ENCODE measurements at places on chromosomes 16 and 17.

GRCh38 chr16:275041-275641, 603 bp downstream of the RGS11 start:
- no peak for DNase-seq

GRCh38 chr17:48549914-48550501, 5.1 kb upstream of the HOXB2 start:
- no peak for DNase-seq

DNA sequence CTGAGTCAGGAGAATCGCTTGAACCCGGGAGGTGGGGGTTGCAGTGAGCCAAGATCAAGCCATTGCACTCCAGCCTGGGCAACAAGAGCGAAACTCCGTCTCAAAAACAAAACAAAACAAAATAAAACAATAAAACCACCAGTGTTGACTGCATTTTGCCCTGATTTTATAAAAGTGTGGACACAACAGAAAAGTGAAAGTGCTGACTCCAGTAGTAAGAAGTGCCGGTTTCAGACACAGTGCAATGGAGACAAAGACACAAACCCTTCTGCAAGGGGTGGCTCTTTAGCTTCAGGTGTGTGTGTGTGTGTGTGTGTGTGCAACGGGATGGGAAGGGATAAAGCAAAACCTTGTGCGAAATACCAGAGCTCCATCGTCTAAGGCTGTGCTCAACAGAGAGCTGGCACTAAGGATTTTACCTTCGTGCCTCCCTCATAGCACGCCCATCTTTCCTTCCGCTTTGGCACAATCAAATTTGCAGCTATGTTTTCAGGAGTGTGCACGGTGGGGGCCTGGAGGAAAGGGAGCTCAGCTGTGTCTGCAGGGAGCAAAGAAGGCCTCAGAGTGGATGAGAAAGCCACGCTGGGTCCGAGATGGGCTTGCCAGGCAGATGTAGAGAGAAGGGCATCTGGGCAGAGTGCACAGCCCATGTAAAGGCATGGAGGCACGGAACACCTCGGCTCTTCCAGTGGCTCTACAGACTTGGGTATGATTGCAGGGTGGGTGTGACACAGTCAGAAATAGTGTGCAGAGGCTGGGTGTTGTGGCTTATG, 15.5 kb downstream of the MXRA7 start:
- DNase-seq, result no peak

GRCh38 chr16:57060323-57061083, 31.9 kb upstream of the CPNE2 start:
- no peak for DNase-seq

DNA sequence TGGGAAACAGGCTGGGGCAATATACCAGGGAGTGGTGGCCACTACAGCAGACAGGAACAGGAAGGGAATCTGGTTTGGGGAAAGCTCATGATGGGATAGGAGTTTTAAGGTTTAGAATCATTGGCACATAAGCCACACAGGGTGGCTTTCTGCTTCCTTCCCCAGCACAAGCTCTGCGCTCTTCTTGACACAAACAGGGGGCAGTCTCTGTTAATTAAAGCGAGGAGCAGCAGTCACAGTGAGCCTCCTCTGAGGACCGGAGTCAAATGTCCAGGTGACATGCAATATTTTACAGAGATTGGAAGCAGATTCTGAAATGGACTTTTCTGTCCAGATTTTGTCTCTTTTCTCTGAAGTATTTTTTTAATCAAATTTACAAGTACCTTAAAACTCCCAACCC, 2.8 kb upstream of the SHISA9 start:
- no peak for DNase-seq

DNA sequence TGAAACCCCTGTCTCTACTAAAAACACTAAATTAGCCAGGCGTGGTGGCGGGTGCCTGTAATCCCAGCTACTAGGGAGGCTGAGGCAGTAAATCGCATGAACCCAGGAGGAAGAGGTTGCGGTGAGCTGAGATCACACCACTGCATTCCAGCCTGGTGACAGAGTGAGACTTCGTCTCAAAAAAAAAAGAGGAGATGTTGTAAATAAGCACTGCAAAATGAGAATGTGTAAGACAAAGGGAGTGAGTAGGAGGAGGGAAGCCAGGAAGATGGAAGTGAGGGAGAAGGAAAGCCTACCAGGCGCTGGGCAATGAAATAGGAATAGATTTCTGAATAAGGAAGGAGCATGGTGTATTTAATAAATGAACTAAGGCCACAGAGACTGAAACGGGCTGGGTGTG, 8.7 kb upstream of the PRPF8 start:
- no peak for DNase-seq

GRCh38 chr17:48595278-48595999, 1.9 kb upstream of the HOXB5 start:
- DNase-seq, result no peak

DNA sequence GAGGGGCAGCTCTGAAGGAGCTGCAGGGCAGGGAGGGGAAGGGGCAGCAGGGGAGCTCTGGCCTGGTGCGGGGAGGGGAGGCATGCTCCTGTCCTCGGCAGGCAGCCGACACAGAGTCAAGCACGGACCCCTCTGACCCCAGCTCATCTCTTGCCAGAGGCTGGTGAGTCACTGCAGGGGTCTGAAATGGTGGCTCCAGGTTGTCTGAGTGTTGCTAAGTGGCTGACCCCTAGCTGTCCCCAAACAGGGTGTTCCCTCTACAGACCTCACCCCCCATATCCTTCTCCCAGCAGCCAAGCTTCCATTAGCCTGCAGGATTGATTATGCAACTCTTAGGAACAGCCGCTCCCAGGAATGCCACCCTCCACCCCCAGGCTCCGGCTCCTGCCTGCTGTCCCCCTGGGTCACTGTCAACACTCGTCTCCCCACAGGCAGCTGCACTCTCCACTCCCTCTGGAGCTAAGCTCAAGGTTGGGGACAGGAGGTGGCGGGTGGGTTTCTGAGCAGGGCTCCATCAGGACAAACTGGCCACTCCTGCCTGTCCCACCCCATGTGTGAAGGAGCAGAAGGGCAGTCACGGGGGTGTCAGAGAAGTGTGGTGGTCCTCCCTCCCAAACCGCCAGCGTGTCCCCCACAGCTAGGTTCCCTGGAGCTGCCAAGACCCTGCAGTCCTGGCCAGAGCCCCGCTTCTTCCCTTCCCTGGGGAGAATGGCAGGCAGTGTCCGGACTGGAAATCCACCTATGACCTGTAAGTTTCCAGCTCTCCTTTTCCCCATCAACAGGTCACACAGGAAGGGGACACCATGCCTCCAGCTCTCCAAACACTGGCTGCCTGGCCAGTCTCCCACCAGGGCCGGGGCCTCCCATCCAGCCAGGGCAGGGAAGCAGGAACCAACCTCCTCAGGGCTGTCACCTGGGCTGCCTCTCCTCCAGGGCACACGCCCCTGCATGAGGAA, 1.0 kb downstream of the MYLK3 start:
- no peak for DNase-seq

DNA sequence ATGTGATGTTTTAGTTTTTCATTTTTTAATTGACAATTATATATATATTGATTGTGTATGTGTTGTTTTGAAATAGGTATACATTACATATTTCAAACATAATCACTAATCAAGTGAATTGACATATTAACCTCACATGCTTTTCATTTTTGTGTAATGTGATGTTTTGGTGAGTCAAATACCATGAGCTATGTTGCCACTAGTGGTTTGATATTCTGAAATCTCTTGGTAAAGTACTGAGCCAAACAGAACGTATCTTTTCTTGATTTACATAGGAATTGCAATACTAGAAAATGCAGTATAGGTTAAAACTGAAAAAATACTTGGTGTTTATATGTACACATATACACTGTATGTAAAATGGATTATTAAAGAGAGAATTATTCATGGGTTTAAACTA, 65.2 kb upstream of the SIAH1 start:
- no peak for DNase-seq

DNA sequence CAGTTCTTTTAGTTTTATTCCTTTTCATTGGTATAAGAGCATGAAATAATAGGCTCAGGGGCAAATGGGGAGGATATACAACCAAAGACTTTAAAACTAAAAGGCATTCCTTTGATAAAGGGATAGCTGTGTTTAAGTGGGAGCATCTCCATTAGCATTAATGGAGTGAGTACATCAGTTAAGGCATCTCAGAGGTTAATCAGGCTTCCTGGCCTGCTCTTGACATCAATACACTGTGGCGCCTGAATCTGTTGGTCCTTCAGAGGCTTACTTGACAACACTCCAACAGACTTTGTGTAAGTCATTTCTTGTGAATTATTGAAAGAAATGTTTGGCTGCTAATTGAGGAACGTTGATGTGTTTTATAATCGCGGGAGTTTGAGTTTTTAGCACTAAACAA, 230.7 kb downstream of the BCAS3 start:
- DNase-seq, result no peak

DNA sequence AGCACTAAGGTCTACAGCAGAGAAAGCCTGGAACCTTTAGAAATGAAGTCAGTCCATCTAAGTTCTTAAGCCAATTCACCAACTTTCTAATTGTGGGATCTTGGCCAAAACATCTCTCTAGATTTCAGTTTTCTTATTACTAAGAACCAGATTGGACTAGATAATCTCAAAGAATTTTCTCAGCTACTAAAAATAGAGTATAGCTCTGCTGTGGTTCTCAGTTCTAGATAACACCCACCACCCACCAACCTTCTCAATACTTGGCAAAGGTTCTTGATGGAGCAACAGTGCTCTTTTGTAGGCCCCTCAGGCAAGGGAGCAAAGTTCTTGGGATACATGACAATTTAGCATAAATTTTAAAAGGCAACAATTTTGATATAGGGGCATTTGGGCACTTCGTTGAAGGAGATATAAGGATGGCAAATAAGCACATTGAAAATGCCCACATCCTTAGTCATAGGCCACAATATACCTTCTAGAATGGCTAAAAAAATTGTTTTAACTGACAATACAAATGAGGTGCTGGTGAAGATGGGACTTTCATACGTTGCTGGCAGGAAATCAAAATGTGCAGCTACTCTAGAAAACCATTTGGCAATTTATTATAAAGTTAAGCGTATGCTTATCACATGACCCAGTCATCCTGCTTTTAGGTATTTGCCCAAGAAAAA, 74.4 kb upstream of the TMEM132E start:
- DNase-seq, result no peak

- no peak for DNase-seq
Measured at GRCh38 chr16:71303938-71304337, 14.7 kb upstream of the CMTR2 start.

DNA sequence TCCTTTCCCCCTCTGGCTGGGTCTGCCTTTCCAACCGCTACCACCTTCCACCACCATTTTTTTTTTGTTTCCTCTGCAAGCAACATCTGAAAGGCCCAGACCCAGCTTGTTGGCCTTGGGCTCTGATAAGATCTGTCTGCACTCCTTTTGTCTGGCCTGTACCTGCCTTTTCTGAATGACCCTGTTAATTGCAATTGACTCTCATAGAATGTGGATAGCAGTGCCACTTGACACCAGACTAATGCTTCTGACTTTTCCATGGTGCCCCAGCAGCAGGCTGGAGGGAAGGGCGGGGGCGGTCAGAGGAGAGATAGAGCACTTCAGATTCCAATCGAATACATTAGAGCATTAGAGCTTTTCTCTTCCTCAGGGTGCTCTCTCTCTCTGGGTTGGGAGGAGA, 538.9 kb downstream of the WWOX start:
- DNase-seq, result no peak

GRCh38 chr17:1720856-1721386, 3.6 kb upstream of the WDR81 start:
- DNase-seq, result no peak

- DNase-seq, result no peak
Measured at GRCh38 chr16:47644166-47644565, 183.0 kb downstream of the PHKB start.

GRCh38 chr17:15261258-15261801, 3.8 kb downstream of the PMP22 start:
- no peak for DNase-seq

DNA sequence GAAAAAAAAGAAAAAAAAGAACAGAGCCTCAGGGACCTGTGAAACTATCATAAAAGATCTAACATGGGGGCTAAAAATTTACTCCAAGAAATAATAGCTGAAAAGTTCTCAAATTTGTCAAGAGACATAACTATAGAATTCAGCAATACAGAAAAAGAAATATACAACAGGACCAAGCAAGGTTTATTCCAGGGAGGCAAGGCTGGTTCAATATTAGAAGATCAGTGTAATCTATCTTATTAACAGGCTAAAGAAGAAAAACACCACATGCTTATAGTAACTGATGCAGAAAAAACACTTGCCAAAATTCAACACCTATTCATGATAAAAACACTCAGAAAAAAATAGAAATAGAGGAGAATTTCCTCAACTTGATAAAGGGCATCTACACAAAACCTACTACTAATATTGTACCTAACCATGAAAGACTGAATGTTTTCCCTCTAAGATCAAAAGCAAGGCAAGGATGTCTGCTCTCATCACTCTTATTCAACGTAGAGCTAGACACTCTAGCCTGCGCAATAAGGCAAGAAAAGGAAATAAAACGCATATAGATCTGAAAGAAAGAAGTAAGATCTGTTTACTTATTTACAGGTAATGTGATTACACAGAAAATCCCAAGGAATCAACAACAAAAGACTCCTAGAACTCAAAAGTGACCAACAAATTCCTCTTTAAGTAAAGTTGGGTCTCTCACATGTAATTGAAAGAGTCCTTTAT, 1.2 kb upstream of the ACSM3 start:
- DNase-seq, result no peak

- DNase-seq, result no peak
Measured at GRCh38 chr16:11398136-11398535, 52.9 kb downstream of the RMI2 start.

- no peak for DNase-seq
Measured at GRCh38 chr16:86343027-86343795, 167.1 kb upstream of the FOXF1 start.

GRCh38 chr16:8632675-8633182, 11.2 kb downstream of the METTL22 start:
- DNase-seq, result peak; percentile 67

- DNase-seq, result no peak
Measured at GRCh38 chr17:10622617-10623485, 34.3 kb downstream of the MYH3 start.

DNA sequence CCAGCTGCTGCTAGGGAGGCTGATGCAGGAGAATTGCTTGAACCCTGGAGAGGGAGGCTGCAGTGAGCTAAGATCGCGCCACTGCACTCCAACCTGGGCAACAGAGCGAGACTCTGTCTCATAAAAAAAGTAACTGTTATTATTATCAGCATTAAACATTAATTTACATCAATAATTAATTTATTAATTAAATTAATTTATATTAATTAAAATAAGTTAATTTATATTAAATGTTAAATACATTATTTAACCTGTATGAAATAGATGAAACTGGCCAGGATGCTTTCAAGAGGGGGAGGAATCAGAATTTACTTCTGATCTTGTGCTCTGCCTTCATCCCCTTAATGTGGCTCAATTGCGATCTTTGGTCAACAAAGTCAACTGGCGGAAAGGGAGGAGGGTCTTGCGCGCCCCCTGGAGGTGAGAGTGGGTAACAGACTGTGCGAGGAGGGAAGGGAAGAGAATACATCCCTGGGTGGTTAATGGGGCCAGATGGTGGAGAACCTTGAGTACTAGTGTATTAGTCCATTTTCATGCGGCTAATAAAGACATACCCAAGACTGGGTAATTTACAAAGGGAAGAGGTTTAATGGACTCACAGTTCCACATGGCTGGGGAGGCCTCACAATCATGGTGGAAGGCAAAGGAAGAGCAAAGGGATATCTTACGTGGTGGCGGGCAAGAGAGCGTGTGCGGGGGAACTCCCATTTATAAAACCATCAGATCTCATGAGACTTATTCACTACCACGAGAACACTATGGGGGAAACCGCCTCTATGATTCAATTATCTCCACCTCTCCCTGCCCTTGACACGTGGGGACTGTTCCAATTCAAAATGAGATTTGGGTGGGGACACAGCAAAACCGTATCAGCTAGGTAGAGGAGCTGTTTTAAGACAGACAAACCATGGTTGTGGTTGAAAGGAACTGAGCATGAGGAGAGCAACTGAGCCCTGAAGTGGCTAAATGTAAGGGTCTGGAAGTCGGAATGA, 15.7 kb upstream of the CPPED1 start:
- no peak for DNase-seq

Data from SIG-M5 (cell line).